ENCODE measurements at places on chromosomes 3 and 15. TPM values are rescaled to one million over a fixed set of nuclear protein-coding genes. Genes with fewer than 3 reads are reported as not detected.

CRYBG3 gene
- total RNA-seq = 5.1 TPM

C3orf20 gene
- 0.03 TPM for total RNA-seq

IMPG2 gene
- total RNA-seq = under 0.01 TPM

DNA sequence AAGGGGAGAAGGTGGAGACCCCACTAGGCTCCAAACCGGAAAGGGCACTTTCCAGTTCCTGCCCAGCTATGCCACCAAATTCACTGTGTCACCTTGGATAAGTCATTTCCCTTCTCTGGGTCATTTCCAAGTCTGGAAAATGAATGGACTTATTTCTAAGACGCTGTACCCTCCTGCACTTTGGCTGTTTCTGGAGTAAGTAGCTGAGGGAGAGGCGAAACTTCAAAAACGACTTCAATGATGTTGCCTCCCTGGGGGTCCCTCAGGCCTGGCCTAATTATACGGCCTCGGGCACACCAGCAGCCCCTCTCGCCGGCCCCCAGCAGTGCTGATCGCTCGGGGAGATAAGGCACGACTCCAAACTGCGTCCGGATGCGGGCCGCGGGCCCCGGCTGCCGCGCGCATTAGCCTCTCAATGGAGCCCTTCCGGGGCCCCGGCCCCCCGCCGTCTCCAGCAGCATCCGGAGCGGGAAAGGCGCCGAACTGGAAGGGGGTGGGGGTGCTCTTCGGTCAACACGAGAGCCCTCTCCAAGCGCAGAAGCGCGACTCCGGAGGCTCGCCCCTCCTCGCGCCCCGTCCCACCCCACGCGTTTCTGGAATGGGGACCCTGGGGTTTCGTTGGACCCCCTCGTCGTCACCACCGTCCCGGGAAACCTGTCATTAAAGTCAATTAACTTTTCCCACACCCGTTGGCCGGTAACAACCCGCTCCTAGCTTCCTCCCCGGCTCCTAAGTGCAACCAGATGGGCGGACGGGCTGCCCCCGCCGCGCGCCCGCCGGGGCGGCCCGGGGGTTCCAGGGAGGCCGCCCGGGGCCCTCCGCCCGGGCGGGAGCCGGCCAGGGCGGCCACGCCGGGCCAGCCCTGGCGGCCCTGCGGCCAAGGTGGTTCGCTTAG lies 4.8 kb downstream of the HES1 start:
- no peak for DNase-seq

DNA sequence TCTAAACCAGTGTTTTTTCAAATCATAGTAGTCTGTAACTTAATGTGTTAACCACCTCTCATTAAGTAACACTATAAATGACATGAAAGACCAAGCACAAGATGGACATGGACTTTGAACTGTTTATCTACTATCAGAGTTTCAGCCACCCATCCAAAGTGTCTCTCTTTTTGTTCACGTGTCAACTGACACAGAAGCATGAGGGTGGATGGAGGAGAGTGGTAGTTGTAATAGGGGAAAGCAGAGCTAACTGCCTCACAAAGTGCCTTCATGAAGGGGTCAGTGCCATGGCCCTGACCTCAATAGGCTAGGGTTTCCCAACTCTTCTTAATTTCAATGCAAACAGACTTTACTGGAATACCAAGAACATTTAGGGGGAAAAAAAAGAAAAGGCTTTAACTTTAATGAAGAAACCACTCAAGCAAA lies 32.1 kb upstream of the TRPM7 start:
- no peak for DNase-seq

All from MG63 (cell line).